Activated CD8-positive, alpha-beta memory T cell treated with anti-CD3 and anti-CD28 coated beads, Interleukin-2, amount 10 ng/mL, durations not matched to agents 7 days and 5 days (primary cell): ENCODE measurements at places on chromosomes 12 and 14. TPM values are rescaled to one million over a fixed set of nuclear protein-coding genes. Genes with fewer than 3 reads are reported as not detected.

KERA gene
- not detected for total RNA-seq

DNA sequence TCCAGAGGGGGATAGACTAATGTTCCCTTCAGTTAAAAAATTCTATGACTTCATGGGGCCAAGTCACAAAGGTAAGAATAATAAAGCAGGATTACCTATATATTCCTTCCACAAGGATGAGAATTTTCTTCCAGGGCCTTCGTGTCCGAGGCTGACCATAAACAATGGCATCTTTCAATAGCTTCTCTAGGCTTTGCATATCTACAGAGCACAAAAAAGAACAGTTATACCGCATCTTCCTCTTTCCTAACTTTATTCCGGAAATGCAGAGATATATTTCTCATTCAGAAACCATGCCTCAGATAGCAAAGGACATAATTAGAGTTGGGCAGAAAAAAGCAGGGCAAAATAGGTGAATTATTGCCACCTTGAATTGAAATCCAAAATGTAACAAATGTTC is 58.3 kb upstream of the ISM2 start:
- H3K36me3 ChIP-seq, result peaks cover 41% of the 10 kb centered on the region
- peaks cover 13% of the 10 kb centered on the region for H3K4me1 ChIP-seq
- no peak for DNase-seq

DNA sequence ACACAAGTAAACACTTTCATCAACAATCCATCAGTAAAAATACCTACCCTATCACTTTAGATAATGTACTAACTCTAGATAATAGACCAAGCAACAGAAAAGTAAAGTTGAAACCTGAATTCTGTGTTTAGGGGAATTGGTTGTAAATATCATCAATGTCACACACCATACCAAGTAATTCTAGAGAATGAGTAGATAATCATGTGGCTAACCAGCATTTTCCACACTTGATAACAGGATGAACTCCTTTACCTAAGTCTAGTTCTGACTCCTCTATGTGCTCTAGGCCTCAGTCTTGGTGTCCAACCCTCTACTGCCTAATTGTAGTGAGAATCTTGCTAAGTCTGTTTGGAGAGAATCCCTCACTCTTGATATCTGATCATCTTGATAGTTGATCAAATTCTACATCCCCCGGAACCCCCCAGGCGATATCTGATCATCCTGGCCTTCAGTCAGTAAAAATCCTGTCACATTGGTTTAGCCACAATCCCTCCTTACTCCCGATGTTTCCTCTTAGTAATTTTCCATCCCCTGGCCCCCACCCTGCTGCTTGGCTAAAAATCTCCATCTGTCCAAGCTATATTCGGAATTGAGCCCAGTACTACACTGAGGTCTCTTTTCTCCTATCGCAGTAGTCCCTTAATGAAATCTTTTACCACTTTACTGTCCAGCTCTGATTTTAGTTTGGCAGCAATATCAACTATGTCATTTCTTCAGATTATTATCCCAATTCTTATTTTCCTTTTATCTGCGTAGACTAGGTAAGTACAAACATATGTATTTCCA is 3.4 kb upstream of the SLCO1A2 start:
- H3K36me3 ChIP-seq, result no peaks in the 10 kb centered on the region
- no peak overlapping the region for H3K27ac ChIP-seq
- H3K4me1 ChIP-seq, result peaks cover 3% of the 10 kb centered on the region
- no peak for DNase-seq
- H3K27me3 ChIP-seq, result peaks cover 3% of the 10 kb centered on the region
- H3K4me3 ChIP-seq, result no peak overlapping the region

GRCh38 chr14:92729634-92730358 is 18.6 kb downstream of the LGMN start:
- peaks cover 64% of the 10 kb centered on the region for H3K27me3 ChIP-seq
- H3K4me1 ChIP-seq, result peaks cover 30% of the 10 kb centered on the region
- DNase-seq, result peak; percentile 62
- peaks cover 9% of the 10 kb centered on the region for H3K36me3 ChIP-seq

CIROP gene
- total RNA-seq, result not detected

GRCh38 chr12:58470266-58471010 is 449.9 kb downstream of the LRIG3 start:
- H3K4me1 ChIP-seq, result no peaks in the 10 kb centered on the region
- H3K27ac ChIP-seq, result no peak overlapping the region
- no peaks in the 10 kb centered on the region for H3K36me3 ChIP-seq
- no peak for DNase-seq
- H3K27me3 ChIP-seq, result no peaks in the 10 kb centered on the region
- H3K4me3 ChIP-seq, result no peak overlapping the region

- H3K36me3 ChIP-seq, result peaks cover 61% of the 10 kb centered on the region
- H3K27ac ChIP-seq, result no peak overlapping the region
- no peaks in the 10 kb centered on the region for H3K4me1 ChIP-seq
- no peaks in the 10 kb centered on the region for H3K27me3 ChIP-seq
- no peak overlapping the region for H3K4me3 ChIP-seq
Observed at GRCh38 chr12:67299926-67300325, 30.8 kb downstream of the CAND1 start.

DNA sequence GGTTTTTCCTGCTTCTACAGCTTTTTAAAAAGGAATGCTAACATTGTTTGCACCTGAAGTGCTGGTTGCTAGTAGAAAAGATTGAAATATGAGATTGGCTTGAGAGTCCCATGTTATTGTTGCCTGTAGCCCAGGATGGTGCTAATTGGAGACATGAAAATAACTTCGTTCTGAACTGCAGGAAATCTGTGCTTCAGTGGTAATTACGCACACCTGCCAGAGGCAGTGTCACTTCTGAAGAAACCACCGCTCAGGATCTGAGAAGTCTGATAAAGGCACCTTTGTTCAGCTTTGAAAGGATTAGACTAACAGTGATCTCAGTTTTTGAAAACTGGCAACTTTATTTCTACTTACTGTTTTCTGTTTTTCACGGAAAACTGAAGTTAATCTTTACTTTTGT is 15.5 kb upstream of the ATP6V0A2 start:
- H3K36me3 ChIP-seq, result no peaks in the 10 kb centered on the region
- no peak overlapping the region for H3K27ac ChIP-seq
- no peak for DNase-seq
- H3K4me1 ChIP-seq, result no peaks in the 10 kb centered on the region
- H3K4me3 ChIP-seq, result no peak overlapping the region

GRCh38 chr12:6584293-6584692 is 16.2 kb upstream of the NOP2 start:
- no peak for DNase-seq
- no peak overlapping the region for H3K27ac ChIP-seq
- H3K4me1 ChIP-seq, result no peaks in the 10 kb centered on the region
- H3K27me3 ChIP-seq, result no peaks in the 10 kb centered on the region
